ENCODE measurements at places on chromosomes 3 and 15.

GRCh38 chr3:13088028-13089006, 15.1 kb upstream of the IQSEC1 start:
- DNase-seq, result peak; percentile 67

GRCh38 chr15:79370716-79371115, 59.8 kb downstream of the TMED3 start:
- no peak for DNase-seq

DNA sequence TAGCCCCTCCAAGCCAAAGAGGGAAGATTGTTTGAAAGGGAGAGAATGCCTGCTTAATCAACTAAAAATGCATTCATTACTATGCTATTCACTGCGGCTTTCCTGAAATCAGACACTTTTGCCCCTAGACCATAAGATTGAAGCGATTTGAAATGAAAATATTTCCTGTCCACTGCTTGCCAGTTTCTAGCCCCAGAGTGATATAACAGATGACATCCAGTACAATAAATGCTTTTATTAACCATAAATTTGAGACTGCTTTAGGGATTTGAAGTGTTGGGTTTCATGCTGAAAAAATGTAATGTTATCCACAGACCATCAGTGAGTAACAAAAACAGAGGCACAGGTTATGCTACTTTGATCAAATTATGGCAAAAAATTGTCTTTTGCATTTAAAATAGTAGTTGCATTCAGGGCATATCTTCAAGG, 14.1 kb downstream of the IL17RD start:
- no peak for DNase-seq

DNA sequence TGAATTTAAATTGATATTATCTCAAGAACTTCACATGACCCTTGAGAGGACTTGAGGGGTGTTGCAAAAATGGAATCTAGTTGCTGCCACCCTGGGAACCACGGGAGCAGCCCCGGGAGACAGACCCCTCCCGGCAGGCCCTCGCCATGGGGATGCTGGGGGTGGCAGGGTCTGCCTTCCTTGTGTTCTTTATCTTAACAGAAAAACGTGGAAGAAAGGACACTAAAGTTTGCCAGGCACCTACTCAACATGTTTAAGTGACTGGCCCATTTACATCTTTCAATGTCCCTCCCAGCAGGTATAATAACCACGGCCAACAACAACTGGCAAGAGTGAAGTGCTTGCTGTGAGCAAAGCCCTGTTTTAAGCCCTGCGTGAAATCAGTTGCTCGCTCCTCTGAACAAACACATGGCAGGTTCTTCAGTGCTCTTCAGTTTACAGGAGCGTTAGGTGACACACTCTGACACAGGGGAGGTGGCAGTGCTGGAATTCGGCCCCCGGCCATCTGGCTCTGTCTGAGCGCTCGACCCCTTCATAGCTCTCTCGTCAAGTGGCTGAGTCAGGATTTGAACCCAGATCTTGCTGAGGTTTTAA, 112.5 kb downstream of the ASB7 start:
- DNase-seq, result no peak

DNA sequence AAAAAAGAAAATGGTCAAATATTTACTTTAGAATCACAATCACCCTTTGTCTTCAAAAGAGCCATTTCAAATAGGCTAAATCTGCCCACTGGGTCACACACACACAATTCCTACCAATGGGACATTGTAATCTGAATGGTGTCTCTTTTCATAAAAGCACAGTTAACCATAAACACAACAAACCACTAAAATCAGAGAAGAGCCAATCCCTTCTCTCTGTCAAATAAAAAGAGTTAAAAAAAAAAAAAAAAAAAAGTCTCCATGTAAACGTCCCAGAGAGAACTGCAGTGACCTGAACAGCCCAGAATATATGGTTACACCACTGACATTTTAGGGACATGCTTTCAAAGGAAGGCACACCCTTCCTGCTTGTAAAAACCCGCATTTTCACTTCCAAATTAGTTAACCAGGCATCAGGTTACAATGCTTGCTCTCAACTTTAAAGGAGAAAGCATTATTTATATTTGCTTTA, 63.7 kb downstream of the PRICKLE2 start:
- no peak for DNase-seq

DNA sequence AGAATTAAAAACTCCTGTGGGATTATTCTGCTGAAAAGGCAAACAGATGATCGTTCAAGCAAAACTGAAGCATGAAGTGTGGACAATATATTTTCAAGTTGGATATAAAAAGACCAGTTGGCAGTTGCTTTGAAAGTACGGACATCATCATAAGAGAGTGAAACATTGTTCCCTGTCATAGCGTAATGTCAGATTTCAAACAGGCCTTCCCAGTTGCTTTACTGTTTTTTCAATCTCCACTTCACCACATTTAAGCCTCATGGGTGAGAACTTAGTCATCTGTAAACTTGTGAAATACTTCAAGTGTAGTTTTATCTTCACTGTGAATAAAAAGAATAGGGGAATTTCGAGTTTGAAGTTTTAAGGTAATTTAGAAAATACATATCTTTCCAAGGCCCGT, 435.1 kb upstream of the CNTN3 start:
- DNase-seq, result no peak

DNA sequence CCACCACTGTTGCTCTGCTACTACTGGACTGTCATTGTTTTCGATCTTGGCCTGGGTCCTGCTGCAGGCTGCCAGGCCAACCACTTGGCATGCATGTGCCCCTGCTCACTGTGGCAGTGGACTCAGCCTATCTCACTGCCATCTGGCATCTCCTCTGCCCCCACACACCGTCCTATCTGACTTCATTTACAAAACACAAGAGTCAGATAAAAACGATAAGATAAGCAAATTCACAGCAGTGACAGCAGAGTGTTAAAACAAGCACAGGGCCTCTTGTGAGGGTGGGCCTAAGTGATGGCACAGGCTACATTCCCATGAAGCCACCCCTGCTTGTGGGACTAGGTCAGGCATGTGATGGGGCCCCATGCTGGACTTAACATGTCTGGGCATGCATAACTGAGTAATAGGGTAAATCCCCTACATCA, 68.1 kb downstream of the CRYGS start:
- DNase-seq, result no peak

DNA sequence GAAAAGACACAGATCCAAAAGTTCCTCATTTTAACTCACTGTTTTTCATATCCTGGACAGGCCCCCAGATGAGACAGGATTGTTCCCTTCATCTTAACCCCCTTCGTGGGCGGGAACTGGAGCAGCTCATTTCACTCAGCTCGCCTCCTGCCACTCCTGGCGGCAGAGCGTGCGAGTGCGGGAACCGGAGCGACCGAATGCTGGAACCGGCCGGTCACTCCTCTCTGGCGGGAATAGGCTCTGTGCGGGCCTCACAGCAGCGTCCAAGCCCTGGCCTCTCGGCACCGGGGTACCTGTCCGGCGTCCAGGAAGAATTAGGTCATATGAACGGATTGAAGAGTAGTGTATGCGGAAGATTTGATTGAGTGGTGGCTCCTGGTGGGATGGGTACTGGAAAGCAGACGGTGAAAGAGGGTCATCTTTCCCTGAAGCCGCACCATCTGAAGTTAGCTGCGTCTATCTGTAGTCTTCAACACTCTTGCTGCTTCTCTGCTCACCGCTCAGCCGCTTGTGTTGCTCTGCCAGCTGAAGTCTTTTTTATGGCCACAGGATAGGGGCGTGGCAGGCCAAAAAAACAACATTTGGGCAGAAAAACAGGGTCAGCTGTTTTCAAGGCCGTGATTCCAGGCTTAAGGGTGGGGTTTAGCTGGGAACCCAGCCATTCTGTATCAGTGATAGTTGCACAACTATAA, 42.3 kb upstream of the FXR1 start:
- DNase-seq, result no peak

- no peak for DNase-seq
These were observed 525 bp upstream of the FSTL1 start for GRCh38 chr3:120451272-120451761.

DNA sequence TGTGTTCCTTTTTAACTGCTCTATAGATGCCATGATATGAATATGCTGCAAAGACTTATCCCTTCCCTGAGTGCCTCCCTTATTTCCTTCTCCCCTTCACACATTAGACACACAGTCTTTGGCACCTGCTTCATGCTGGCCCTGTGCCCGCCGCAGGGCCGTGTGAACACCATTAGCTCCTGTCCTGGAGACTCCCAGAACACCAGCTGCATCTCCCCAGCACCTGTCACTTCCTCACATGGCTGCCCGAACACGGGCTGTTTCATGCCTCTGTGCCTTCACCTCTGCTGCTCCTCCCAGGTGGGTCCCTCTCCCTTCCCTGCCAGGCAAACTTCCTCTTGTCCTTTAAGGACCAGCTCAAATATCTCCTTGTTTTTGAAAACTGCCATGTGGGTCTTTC, 40.5 kb upstream of the SEC13 start:
- DNase-seq, result no peak

DNA sequence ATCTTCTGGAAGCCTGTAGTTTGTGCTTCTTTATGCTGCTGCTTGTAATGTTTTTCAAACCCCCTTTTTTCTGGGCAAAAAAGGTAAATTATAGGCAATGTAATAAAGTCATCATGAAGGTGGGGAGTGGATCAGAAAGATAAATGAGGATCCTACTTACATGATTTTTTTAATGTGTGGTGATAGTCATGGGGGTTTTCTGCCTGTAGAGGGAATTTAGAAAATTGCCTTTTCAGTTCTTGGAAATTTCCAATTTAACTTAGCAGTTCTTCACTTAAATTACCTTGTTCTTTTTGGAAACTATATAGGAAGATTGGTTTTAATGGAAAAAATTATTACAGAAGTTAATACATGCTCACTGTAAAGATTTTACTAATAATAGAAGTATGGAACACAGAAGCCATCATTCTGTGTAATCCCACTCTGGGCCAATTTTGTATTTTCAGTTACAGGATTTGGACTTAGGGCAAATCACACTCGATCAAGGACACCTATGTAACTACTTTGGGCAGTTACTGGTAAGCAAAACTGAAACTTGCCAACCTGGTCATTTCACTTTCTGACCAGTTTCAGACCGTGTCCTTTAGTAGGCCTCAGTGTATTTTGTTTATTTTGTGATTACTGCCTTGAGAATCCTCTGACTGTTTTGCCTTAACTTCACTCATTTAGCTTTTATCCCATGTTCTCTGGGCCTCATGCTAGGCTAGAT, 10.5 kb upstream of the SCAANT1 start:
- DNase-seq, result no peak

- DNase-seq, result no peak
These were observed 58.3 kb downstream of the RAB11A start for GRCh38 chr15:65927545-65927944.

DNA sequence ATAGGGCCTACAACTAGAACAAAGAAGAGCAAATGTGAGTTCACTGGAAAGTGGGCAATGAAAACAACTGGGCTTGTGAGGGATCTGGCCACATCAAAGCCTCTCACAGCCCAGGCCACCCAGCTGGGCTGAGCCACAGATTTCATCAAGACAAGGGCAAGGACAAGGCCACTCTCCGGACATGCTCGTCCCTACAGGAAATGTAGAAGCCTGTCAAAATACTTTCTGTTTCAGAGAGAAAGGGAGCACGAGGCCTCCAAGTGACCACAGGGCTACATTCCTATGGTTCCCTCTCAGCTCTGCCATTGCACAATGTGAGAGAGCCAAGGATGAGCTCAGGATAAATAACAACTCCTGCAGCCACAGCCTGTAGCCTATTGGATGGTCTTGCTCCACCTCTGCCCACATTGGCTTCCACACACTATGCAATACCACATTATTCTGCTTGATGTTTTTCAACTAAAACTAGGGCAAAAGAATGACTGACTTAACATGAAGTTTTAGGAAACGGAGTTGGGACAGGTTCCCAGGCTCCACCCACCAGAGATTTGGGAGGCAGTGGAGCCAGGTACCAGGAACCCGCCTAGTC, 12.1 kb downstream of the TBC1D2B start:
- DNase-seq, result no peak

DNA sequence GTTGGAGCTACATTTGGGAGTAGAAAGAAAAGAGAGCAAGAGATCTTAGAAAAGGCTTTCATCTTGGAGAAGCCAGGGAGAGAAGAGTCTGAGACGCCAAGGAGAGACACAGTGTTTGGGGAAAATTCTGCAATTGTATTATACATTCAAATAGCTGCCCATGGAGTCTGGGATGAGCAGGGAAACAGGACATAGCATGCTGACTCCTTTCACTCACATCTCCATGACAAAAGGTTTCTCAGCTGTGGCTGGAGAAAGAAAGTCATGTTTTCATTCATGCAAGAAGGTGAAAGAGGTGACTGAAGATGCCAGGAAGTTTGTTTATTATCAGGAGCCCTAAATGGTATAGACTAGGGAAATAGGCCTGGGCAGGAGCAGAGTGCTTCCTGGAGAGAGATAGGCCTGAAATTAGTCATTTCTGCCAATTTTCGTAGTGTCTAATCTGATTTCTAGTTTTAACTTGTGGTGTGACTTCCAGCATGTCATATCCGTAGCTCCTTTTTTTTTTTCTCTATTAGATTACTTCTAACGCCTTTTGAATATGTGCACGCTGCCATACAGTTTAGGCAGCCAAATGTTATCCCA, 34.1 kb downstream of the ACP3 start:
- DNase-seq, result no peak

- no peak for DNase-seq
These were observed 13.6 kb downstream of the UBXN7 start for GRCh38 chr3:196418601-196419000.

DNA sequence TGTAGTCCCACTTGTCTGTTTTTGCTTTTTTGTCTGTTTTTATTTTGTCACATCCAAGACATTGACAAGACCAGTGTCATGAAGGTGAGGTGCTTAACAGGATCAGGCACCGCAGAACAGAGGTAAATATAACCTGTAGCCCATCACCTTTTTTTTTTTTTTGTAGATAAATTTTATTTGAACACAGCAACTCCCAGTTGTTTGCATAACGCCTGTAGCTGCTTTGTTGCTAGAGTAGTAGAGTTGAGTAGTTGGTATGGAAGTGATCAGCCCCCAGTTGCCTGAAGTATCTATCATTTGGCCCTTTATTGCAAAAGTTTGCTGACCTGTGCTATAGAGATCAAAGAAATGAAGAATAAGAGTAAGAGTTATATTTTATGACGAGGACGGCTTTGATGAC, 135.0 kb downstream of the TCF12 start:
- no peak for DNase-seq

GRCh38 chr3:42769477-42770131, 3.4 kb downstream of the CCDC13 start:
- no peak for DNase-seq

- no peak for DNase-seq
These were observed 253.3 kb downstream of the PTPRG start for GRCh38 chr3:61814674-61815073.

- DNase-seq, result no peak
These were observed 137.4 kb downstream of the VPS8 start for GRCh38 chr3:184949251-184949965.

- peak; percentile 65 for DNase-seq
These were observed 36.3 kb downstream of the CHST14 start for GRCh38 chr15:40506964-40507571.

DNA sequence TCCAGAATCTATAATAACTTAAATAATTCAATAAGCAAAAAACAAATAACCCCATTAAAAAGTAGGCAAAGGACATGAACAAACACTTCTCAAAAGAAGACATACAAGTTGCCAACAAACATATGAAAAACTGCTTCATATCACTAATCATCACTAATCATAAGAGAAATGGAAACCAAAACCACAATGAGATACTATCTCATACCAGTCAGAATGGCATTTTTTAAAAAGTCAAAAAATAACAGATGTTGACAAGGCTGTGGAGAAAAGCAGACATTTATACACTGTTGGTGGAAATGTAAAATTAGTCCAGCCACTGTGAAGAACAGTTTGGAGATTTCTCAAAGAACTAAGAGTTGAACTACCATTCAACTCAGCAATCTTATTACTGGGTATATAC, 19.5 kb upstream of the ZMAT3 start:
- no peak for DNase-seq

Measured in germinal center (tissue), 1 donor.